GM13977 (cell line): ENCODE measurements at places on chromosomes 16 and 17.

GRCh38 chr17:40366076-40366860 is 1.7 kb upstream of the GJD3 start:
- DNase-seq: peak; percentile 10

DNA sequence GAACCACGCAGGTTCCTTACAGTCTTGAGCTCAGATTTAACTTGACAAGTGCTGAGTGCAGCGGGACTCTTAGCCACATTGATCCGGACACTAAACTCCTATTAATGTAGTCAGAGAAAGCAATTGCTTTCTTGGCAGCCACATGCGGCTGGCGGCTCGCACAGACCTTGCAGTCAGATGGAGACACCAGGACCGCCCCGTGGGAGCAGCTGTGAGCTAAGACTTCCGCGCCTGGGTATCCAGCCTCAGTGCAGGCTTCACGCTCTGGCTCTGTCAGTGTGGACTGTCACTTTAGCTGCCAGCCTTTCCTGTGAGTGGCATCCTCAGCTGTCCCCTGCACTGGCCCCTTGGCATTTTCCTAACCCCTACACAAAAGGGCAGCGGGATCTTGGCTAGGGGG is 80.9 kb upstream of the NLRP1 start:
- no peak for DNase-seq

- DNase-seq: no peak
These were observed 292.5 kb downstream of the SOX9 start for GRCh38 chr17:72413077-72414031.

DNA sequence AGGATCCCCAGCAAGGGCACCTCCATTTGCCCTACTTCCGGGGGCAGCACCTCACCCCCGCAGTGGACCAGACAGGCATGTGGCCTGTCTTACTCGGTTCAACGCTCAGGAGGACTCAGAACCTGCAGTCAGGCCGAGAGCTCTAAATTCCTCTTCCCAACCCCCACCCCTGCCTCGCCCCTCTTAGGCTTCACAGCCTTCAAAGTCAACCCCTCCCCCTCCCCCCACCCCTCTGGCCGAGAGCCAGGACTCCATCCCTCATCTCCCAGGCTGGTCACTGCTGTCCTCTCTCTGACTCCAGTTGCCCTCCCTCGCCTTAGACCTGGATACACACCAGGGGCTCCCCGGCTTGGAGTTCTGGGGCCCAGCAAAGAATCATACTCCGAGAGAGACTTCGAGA is 8.1 kb upstream of the HS3ST6 start:
- DNase-seq: no peak

- DNase-seq: no peak
These were observed 3.3 kb downstream of the VAT1 start for GRCh38 chr17:43018932-43019331.

GRCh38 chr17:75116737-75117136 is 7.0 kb downstream of the ARMC7 start:
- DNase-seq: no peak
